ENCODE measurements at places on chromosomes 3 and 15. TPM values are rescaled to one million over a fixed set of nuclear protein-coding genes. Genes with fewer than 3 reads are reported as not detected.

DNA sequence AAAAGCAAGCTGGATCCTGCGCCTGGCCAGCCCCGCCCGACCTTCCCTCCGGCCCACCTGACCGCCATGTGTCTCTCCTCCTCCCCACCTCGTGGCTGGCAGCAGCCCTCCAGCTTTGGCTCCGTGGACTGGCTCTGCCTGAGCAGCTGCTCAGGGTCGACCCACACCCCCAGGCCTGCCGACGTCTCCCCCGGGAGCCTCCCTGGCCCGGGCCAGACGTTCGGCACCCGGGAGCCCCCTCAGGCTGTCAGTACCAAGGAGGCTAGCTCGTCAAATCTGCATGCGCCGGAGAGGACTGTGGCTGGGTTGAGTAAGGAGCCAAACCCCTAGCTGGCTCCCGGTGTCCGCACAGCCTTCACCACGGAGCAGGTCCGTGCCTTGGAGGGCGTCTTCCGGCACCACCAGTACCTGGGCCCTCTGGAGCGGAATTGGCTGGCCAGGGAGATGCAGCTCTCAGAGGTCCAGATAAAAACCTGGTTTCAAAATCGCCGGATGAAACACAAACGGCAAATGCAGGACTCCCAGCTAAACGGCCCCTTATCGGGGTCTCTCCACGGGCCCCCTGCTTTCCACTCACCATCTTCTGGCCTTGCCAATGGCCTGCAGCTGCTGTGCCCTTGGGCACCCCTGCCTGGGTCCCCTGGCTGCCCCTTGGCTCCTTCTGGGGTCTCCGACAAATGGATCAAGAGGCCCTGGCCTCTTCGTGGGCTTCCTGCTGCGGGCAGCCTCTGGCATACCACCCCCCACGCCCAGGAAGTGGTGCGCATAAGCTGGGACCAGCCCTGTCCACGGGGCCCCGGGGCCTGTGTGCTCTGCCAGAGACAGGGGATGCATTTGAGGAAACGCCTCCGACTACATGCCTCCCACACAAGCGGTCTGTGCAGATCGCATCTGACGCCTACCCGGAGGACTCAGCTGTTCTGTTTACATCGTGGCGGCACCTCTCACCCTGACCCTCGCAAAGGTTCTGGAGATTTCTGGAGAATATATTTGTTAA is 345.0 kb downstream of the ZNF385D start:
- H3K27ac ChIP-seq, result no peak overlapping the region
- DNase-seq, result no peak

GRCh38 chr3:185208823-185209222 is 45.0 kb downstream of the EHHADH start:
- DNase-seq, result no peak
- no peaks in the 10 kb centered on the region for H3K4me1 ChIP-seq
- no peak overlapping the region for H3K27ac ChIP-seq
- no peaks in the 10 kb centered on the region for H3K36me3 ChIP-seq
- no peaks in the 10 kb centered on the region for H3K27me3 ChIP-seq

GRCh38 chr3:137709011-137709601 is 55.0 kb upstream of the SOX14 start:
- no peaks in the 10 kb centered on the region for H3K4me1 ChIP-seq
- no peak overlapping the region for H3K27ac ChIP-seq
- H3K36me3 ChIP-seq, result no peaks in the 10 kb centered on the region

GRCh38 chr3:10746001-10746400 is 70.0 kb upstream of the SLC6A11 start:
- no peak for DNase-seq
- no peak overlapping the region for H3K4me3 ChIP-seq
- H3K27me3 ChIP-seq, result no peaks in the 10 kb centered on the region
- H3K4me1 ChIP-seq, result no peaks in the 10 kb centered on the region
- no peaks in the 10 kb centered on the region for H3K36me3 ChIP-seq
- no peak overlapping the region for H3K27ac ChIP-seq

- no peaks in the 10 kb centered on the region for H3K4me1 ChIP-seq
- no peaks in the 10 kb centered on the region for H3K27me3 ChIP-seq
- peak; percentile 27 for DNase-seq
- H3K36me3 ChIP-seq, result no peaks in the 10 kb centered on the region
- no peak overlapping the region for H3K4me3 ChIP-seq
Observed at GRCh38 chr15:79682285-79682684, 214.5 kb downstream of the MTHFS start.

DNA sequence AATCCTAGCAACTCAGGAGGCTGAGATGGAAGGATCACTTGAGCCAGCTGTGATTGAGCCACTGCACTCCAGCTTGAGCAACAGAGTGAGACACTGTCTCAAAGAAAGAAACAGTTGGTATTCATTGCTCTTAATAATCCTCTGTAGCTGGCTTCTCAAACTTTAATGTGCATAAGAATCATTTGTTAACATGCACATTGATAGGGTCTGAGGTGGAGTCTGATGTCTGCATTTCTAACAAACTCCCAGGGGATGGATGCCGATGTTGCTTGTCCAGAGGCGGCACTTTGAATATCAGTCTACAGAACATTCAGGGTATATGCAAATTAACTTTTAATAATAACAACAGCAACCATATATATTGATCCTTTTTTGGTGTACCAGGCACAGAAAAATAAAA is 39.9 kb downstream of the NKIRAS1 start:
- H3K36me3 ChIP-seq, result no peaks in the 10 kb centered on the region
- no peaks in the 10 kb centered on the region for H3K27me3 ChIP-seq
- H3K27ac ChIP-seq, result no peak overlapping the region
- H3K4me3 ChIP-seq, result no peak overlapping the region
- H3K4me1 ChIP-seq, result peaks cover 9% of the 10 kb centered on the region

DNA sequence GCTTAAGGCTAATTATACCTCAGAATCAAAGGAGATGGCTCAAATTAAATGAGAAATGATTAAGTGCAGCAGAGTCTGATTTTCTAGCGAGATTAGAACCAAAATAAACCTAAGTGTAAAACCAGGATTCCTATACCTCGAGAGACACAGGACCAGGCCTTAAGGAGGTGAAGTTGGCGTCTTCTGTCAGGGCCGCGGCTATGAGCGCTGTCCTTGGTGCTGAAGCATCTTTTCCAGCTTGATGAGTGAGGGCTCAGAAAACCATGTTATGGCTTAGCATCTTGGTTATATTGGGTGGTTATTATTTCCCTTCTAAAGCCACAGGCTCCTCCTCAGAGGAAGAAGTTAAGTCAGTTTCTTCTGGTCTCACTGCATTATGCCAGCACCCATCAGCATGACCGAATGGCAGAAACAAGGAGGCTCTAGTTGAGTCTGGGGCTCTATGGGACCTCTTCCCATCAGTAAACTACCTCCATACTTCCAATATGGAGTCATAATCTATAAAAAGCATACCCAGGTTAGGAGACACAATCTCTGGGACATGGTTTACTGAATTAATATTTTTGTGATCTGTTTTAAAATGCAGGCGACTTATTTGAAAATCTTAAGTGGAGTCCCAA is 120.1 kb upstream of the NMNAT3 start:
- H3K27ac ChIP-seq, result no peak overlapping the region
- H3K4me1 ChIP-seq, result no peaks in the 10 kb centered on the region
- no peaks in the 10 kb centered on the region for H3K36me3 ChIP-seq
- no peaks in the 10 kb centered on the region for H3K27me3 ChIP-seq
- DNase-seq, result peak; percentile 4

DNA sequence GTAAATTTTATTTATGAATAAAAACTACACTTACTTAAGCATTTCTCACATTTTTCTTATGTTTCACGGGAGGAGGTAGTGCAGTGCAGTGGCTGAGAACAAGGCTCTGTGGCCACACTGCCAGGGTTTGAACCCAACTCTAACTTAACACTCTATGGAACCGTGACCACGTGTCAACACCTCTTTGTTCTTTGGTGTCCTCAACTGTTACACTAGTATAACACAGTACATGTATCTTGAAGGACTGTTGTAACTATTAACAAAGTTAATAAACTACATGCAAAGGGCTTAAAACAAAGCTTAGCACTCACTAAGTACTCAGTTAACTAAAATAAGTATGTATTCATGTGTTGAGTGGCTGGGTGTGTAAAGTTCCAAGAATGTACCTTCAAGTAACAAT is 19.5 kb downstream of the CD47 start:
- H3K27ac ChIP-seq, result no peak overlapping the region
- no peaks in the 10 kb centered on the region for H3K27me3 ChIP-seq
- DNase-seq, result no peak
- peaks cover 4% of the 10 kb centered on the region for H3K4me1 ChIP-seq
- no peaks in the 10 kb centered on the region for H3K36me3 ChIP-seq
- no peak overlapping the region for H3K4me3 ChIP-seq

GRCh38 chr3:114502204-114502603 is 208.4 kb downstream of the TIGIT start:
- H3K4me3 ChIP-seq, result no peak overlapping the region
- H3K36me3 ChIP-seq, result no peaks in the 10 kb centered on the region
- no peak overlapping the region for H3K27ac ChIP-seq

Gene GOLGB1
- total RNA-seq, result 77.8 TPM

Gene PRR20G
- not detected for total RNA-seq

Gene TNK2
- total RNA-seq, result 12.5 TPM

Gene SERPINI2
- total RNA-seq, result not detected

Gene NEDD4
- total RNA-seq, result 22.1 TPM

Gene ARPP19
- total RNA-seq, result 184 TPM

Data from thyroid gland (tissue), 4 donors.